ENCODE measurements at places on chromosomes 5 and 9. TPM values are rescaled to one million over a fixed set of nuclear protein-coding genes. Genes with fewer than 3 reads are reported as not detected.

The PSMD5 gene
- total RNA-seq: 21.4 TPM

The TMEM171 gene
- 12.0 TPM for total RNA-seq

The NRG2 gene
- 2.3 TPM for total RNA-seq

The REEP2 gene
- total RNA-seq: 3.8 TPM

The GMCL2 gene
- not detected for total RNA-seq

The FSD1L gene
- 0.38 TPM for total RNA-seq

The ELL2 gene
- 74.9 TPM for total RNA-seq

The TTF1 gene
- total RNA-seq: 7.6 TPM

The OTULINL gene
- total RNA-seq: 1.4 TPM

All from esophagus squamous epithelium (tissue), 5 donors.